Stimulated activated CD4-positive, alpha-beta T cell treated with anti-CD3 and anti-CD28 coated beads, Interleukin-2, amount 100 ng/mL, for 48 hours (primary cell): ENCODE measurements at places on chromosomes 2 and 18.

- DNase-seq: no peak
These were observed 44.7 kb upstream of the SLC1A4 start for GRCh38 chr2:64944484-64944883.

DNA sequence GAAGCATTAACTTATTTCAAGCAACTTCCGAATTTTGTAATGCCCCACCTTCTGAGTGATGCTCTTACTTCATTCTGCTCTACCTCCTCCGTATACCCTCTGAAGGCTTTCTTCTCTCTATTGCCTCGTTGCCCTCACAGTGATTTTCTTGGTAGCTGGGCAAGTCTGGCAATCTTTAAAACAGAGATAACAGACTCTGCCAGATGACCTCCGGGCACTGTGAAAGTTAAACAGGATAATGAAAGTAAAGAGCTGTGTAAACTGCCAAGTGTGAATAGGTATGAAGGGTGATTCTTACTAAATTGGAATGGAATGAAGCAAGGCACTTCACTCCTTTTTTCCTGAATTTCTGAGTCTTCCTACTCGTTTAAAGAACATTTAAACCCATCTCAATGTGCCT, 207.3 kb upstream of the GYPC start:
- no peak for DNase-seq

- no peak for DNase-seq
These were observed 23.4 kb downstream of the SAP130 start for GRCh38 chr2:128004509-128004908.

DNA sequence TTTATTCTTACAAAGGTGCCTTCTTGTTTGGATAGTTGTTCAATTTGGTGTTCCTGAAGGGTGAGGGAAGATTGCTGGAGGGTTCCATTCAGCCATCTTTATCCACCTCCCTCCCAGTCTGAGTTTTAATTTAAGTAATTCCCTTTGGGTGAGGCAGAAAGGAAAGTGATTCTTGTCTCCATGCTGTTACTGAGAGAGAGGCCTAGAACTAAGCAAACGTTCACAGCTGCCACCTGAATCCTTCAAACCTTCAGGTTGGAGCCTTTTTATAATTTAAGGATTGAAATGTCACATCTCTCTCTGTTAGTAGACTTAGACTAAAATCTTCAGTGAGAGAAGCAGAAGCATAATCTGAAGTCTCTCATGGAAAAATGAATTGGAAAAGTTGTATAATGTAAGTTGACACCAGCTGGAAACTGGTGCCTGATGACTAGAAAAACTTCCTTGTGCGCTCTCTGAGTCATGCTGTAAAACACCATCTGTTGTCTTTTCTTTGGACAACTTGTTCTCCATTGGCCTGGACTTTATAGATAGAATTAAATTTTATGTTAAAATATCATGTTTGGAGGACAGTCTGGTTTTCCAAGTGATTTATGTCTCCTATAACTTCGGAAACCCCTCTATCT, 14.6 kb downstream of the STRADB start:
- no peak for DNase-seq

GRCh38 chr18:23226930-23227725, 91.8 kb downstream of the CABLES1 start:
- DNase-seq: no peak

DNA sequence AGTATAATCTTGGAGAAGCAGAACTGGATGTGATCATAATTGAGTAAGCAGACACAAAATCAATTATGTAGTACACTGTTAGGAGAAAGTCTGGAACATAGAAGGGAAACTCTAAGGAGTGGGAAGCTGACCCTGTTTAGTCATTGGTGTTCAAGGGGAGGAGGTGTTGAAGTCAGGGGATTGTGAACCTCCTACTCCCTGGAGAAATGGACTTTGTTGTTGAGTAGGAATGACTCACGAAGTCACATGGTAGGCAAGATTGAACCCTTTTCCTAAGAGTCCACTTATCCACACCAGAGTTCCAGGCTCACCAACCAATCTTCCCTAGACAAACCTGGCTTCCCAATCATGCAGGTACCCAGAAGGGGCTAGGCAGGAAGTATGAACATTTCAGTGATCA, 81.0 kb upstream of the BCL11A start:
- DNase-seq: no peak

- DNase-seq: no peak
These were observed 1531.7 kb upstream of the PIK3C3 start for GRCh38 chr18:40423291-40423690.

DNA sequence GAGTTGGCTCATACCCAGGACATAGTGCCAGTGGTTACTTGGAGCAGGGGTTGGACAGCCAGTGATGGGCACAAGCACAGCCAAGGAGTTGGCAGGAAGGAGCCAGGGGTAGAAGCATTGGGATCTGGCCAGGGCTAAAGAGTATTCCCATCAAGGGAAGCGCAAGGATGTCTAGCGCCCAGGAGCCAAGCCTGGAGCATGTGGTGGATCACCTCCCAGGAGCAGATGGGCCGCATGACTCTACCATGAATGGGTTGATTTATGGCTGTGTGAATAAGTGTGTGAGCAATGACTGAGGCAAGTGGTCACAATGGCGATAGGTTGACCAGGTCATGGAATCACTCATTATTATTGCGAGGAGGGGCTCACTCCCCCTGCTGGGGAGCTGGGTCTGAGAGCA, 111.1 kb downstream of the FHOD3 start:
- DNase-seq: no peak

GRCh38 chr2:240426845-240427721, 8.4 kb upstream of the GPC1 start:
- no peak for DNase-seq

DNA sequence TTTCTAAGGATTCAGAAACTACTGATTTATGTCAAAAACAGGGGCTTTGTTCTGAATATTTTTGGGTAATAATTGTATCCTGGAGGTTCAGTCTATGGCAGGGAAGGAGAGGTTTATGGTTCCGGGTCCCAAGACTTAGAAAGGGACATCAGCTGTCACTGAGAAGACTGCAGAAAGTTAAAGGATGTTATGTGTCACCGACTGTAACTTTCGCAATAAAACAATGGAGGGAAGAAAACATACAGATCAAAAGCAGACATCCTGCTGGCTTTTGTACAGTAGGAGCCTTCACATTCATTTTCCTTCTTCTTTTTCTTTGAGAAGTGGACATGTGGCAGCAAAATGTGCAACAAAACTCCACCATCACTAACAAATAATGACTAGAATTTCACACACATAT, 900.7 kb upstream of the SOX11 start:
- DNase-seq: no peak

- DNase-seq: no peak
These were observed 9.0 kb upstream of the FEZ2 start for GRCh38 chr2:36606925-36607324.

DNA sequence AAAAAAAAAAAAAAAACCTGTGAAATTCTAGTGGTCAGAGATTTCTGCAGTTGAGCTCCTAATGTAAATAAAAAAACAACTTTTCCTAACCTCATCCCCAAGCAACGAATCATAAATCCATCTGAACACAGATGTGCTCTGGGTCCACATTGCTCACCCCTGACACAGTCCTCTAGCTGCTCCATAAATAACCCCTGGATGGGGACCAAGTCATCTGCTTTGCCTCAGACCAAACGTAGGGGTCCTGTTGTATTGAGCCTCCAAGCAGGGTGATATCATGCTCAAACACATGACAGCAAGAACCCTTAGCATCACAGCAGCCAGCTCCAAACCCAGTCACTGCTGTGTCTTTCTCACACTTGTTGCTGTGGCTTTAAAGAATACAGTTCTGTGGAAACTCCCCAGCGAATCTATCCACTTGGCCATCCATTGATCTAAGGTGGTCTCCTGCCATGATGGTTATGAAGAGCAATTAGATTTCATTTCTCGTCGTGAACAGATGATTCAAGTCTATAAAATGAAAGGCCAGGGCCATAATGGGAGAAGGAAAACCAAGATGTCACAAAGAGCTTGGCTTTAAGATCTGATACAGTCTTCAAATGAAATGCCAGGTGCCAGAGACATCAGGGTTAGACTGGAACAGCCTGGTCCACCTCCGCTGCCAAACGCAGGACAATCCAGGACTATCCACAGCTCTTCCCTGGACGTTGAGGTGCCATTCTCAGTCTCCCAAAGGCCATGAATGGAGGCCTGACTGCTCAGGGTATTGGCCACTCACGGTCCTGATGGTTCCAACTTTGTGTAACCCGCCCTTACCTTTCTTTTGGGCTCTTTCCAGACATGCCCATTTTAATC, 39.0 kb downstream of the TBC1D8 start:
- DNase-seq: no peak

- DNase-seq: no peak
These were observed 109.8 kb downstream of the FAM210A start for GRCh38 chr18:13616525-13617035.

DNA sequence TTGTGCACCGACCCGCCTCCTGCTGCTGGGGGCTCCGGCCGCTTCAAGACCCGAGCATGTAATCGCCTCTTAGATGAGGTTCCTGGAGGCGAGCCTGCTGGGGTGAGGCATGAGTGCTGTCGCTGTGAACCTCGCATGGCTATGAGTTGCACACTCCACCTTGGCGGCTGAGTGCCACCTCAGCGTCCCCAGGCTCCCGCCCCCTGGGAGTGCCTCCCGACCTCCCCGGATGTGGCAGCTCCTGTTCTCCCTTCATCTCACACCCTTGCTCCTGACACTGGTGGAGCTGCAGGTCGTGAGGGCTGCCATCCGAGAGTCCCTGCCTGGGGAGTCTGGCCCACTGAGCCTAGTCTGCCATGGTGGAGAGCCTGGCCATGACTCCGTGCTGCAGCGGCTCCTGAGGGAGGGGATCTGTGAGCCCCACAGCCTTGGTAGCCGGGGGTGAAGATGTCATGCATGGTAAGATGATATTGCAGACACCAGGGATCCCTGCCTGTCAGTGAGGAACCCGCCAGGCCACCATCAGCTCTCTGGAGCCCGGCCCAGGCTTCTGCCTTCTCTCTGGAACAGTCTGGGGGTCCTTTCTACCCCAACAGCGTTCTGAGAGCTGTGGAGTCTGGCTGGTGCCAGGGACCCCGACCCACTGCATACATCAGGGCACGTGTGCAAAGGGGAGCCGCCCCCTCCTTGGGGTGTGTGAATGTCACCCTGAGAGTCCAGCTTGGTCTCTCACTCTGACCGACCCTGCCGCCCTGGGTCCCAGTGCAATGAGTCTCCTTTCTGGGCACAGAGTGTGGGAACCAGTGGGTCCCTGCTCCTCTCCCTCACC, 61.6 kb upstream of the HS6ST1 start:
- no peak for DNase-seq

GRCh38 chr2:11411768-11412448, 54.1 kb downstream of the E2F6 start:
- no peak for DNase-seq

GRCh38 chr2:217074576-217075255, 214.9 kb upstream of the TNP1 start:
- no peak for DNase-seq

- no peak for DNase-seq
These were observed 29.9 kb upstream of the RMDN2 start for GRCh38 chr2:37895140-37895539.

DNA sequence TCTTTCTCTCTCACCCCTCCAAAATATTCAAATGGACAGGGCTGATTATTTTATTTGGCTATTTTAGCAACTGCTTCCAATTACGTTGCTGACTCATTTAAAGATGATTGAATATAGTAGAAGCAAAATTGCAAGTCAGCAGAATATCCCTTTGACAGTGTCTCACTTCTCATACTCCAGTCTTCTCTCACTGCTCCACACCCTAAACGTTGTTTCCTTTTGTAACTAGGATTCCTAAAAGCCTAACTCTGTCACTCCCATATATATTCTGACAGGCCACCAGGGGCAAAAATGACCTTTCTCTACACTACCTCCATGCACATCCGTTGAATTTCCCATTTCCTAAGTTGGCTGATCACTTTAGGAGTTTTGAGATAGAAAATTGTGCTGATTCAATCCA, 351.1 kb downstream of the RND3 start:
- DNase-seq: no peak

- DNase-seq: peak; percentile 64
These were observed 12.8 kb downstream of the SLC30A3 start for GRCh38 chr2:27249891-27250651.

DNA sequence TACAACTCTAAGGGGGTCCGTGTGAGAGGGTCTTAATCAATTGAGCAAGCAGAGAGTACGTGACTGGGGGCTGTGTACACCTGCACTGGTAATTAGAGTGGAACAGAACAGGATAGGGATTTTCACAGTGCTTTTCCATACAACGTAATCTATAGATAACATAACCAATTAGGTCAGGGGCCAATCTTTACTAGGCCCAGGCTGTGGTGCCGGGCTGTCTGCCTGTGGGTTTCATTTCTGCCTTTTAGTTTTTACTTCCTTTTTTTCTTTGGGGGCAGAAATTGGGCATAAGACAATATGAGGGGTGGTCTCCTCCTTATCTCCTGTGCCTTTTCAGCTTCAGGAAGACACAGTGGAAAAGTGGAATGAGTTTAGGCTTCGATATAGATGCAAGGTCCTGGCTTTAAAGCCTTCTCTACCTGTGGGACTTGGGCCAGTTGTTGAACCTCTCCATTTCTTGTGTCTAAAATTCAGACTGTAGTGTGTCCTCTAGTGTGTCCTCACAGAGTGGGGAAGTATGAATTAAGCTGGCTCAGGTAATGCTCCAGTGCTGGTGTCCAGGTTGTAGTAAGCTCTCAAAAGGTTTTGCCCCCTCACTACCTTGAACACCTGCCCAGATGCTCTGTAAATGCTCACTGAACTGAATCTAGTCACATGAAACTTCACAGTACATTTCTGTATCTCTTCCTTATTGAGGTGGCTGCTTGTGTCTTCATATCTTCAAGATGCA, 422.8 kb downstream of the SETBP1 start:
- no peak for DNase-seq

DNA sequence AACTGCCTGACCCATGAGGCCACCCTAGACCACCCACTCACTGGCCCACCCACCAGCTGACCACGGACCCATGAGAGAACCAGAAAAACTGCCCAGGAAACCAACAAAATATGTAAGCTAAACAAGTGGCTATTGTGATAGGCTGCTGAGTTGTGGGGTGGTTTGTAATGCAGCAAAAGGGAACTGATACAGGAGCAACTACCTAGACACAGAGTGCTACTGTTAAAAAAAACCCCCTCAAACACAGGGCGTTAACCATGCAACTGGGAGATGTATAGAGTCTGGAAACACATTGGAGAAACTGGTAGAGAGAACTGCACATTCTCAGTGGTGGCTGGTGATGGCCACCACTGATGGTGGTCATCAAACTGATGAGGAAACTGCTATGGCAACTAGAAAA, 206.3 kb upstream of the GYPC start:
- DNase-seq: no peak

DNA sequence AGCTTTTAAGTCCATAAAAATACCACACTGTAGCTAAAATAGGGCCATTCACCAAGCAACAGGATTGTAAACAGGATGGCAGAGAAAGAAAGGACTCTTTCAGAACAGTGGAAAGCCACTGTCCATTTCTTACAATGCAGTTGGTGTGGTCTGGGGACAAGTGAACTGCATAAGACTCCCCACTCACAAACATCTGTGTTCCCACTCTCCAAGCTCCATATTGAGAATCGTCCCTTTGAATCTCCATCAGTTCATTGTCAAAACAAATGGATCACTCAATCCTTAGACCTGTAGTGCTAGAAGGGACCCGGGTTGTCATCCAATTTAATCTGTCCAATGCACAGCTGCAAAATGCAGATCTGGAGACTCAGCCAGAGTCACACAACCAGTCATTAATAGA, 347.4 kb upstream of the KLHL29 start:
- DNase-seq: no peak
